NCI-H2029 (cell line): ENCODE measurements at places on chromosomes 11 and 22.
A peak's percentile ranks its signal among the peaks of the same experiment; 100 is the strongest.

DNA sequence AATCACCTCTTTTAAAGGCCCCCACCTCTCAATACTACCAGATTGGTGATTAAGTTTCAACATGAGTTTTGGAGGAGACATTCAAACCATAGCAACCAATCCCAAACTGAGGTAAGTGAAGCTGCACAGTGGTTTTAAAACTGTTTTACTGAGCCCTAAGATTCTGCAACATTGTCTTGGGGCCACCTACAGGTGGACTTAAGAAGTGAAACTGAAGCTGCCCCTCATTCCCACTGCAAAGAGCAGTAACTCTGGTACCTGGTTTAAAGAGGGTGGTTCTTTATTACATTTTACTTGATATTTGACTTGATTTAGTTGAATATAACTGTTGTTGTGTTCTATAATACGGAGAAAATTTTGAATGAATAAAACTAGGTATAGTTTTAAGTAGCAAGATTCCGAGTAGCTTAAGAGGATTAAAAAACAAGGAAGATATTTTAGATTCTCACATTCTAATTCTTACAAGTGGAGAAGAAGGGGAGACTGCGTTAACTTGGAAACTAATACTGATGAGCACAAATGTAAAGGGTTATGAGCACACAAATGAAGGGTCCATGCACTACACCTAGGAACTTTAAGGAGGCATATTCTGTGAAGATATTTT is 26.7 kb downstream of the SYT9 start:
- no peak for DNase-seq

DNA sequence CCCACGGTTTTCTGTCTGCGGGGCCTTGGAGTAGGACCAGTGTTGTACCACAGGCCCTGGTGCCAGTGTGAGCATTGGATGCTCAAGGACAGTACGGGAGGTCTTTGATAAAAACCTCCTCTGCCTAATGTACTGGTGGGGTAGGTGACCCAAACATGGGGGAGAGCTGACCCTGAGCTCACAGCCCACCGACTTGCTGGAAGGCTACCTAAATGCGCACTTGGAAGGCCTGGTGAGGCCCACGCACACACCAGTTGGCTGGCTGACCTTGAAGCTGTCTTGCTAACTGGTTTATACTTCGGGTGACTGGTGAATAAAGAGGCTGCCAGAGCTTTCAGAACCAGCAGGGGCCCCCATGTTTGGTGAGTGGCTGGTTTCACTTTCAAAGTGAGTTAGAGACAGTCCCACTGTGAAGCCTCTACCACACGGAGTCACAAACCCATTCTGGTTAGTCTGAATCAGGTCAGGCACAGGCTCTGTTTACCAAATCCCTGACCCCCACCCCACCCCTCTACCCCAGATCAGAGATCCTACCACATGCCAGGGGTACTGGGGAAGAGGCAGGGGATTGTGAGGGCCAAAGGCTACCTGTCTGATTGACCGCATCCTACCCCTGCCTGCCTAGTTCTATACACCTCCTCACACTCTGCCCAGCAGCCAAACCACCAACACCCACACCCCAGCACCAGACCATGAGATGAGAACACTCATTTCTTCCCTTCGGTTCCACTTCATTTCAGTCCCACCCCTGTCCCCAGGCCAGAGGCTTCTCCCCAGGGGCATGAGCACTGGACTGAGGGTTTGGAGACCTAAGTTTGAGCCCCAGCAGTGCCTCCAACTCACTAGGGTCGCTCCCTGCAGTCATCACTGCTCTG is 12.7 kb upstream of the IL2RB start:
- DNase-seq, result no peak

- DNase-seq, result no peak
These were observed 1.7 kb downstream of the YAP1 start for GRCh38 chr11:102111787-102112508.

GRCh38 chr22:38040953-38041759 is 16.0 kb upstream of the PICK1 start:
- no peak for DNase-seq

- no peak for DNase-seq
These were observed 28.6 kb downstream of the ARHGAP8 start for GRCh38 chr22:44780876-44781449.

- peak; percentile 64 for DNase-seq
These were observed 17.3 kb upstream of the SLC29A2 start for GRCh38 chr11:66388780-66389386.

DNA sequence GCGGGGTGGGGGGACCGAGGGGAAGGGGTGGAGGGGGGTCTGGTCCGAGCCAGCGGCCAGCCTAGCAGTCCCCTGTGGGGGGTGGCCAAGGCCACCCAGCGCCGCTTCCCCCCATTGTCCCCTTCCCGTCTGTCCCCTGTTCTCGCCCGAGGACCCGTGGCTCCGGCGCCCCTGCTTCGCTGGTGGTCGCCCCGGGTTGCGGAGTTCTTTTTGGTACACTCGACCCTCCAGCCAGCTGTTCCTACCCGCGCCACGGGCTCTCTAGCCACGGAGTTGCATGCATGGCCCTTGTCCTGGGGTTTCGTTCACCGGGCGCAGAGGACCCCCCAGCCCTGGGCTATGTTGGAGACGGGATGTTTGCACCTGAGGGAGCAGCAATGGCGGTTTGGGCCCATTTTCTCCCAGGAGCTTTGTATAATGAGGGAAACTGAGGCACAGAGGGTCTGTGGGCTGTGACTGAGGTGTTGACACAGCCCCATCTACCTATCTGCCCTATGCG is 489 bp downstream of the RNF214 start:
- DNase-seq, result no peak

GRCh38 chr22:37077802-37078448 is 26.4 kb downstream of the KCTD17 start:
- DNase-seq, result peak; percentile 28

DNA sequence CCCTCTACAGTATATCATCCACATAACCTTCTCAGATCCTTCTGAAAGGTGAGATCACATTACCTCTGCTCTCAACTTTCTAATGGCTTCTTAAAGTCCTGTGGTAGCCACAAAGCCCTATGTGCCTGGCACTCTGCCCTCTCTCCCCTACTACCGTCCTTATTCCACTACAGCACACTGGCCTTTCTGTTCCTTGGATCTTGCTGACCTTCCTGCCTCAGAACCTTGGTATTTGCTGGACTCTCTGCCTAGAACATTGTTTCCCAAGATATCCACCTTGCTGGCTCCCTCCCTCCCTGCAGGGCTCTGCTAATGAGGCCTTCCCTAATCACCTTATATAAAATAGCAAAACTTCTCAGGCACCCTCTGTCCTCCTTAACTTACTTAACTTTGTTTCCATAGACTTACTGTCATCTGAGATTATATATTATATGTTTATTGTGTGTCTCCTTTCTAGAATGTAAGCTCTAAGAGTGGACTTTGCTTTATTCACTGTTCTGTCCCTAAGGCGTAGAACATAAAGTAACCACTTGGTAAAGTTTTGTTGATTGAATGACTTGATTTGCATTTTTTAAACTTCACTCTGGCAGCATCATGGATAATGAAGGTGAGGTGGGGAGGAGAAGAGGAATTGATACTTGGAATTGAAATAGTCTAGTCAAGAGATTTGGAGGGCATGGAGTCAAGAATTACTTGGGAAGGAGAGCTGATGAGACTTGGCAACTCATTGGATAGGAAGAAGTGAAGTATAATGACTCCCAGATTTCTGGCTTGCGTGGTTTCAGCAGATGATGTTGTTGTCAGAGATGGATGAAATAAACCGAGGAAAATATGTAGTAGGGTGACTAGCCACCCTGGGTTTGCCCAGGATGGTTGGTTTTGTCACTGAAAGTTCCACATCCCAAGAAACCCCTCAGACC is 10.5 kb downstream of the POLD3 start:
- DNase-seq, result no peak

DNA sequence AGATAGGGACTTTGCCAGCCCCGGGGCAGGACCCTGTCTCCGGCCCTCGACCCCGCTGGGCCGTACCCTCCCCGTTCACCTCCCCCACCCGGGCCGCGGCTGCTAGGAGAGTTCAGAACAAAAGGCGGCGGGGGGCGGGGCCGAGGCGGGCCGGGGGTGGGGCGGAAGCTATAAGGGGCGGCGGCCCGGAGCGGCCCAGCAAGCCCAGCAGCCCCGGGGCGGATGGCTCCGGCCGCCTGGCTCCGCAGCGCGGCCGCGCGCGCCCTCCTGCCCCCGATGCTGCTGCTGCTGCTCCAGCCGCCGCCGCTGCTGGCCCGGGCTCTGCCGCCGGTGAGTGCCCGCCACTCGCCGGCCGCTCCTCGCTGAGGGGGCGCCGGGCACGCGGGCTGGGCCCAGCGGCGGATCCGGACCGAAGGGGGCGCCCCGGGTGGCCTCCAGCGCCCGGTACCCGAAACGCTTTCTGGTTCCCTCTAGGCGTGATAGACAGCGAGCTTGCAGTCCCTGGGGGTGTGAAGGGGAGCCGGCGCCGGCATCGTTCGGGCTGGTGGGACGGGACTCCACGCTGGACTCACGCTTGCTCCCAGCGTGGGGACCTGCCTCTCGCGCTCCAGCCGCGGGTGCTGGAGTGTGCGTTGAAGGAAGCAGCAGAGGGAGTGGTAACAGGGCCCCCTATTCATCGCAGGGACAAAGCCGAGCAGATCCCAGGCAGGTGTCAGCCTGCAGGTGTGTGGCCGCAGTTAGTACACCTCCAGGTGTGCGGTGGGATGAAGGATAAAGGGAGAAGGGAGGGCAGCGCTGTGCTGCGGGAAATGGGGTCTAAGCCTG is at the start of gene MMP11:
TSS of gene MMP11 (plus strand) at position 201 of the 825 bp plus-strand sequence. CDS start at position 223, 22 bp downstream.
- DNase-seq, result peak; percentile 27

- no peak for DNase-seq
These were observed 2.5 kb downstream of the EPS8L2 start for GRCh38 chr11:708511-708910.

GRCh38 chr22:22462813-22463567 is 45.6 kb downstream of the ZNF280B start:
- no peak for DNase-seq

GRCh38 chr11:60795291-60795690 is 10.2 kb downstream of the MS4A10 start:
- DNase-seq, result no peak

DNA sequence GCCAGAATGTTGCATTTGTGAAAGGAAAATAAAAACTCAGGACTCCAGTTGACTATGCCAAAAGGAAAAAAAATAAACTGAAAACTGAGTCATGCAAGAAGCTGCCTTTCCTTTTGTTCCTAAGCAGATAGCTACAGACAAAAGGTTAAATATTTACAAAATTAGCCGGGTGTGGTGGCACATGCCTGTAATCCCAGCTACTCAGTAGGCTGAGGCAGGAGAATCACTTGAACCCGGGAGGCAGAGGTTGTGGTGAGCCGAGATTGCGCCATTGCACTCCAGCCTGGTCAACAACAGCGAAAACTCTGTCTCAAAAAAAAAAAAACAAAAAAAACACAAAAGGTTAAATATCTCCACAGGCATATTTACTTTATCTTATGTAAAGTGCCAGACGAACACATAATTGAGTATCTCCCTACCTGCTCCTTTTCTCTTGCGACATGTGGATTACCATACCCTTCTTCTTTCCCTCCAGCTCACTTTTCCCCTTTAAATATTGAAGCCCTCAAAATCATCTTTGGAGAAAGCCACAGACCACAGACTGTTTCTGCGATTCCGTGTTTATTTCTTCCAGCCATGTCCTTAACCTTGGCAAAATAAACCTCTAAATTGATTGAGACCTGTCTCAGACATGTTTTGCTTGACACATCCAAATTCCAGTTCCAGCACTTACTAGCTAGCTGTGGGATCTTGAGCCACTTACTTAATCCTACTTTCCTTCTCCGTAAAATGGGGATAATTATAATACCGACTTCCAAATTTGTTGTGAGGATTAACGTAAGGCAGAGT is 2.3 kb upstream of the SMPD1 start:
- DNase-seq, result no peak

DNA sequence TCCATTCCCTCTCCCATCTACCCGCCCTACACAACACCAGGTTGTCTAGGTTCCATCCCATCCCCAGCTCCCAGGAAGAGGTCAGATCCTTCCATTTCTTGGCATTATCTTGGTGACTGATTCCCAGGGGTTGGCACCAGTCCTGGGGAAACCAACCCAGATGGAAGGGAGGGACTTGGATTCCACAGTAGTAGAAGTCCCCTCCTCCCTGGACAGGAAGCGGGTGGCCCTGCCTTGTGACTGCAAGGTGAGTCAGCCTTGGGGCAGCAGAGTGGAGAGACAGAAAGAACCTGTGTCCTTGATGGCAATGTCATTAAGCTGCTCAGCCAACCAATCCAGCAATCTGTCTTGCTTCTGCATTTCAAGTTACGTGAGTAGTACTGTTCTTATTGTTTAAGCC is 26.5 kb downstream of the SYT13 start:
- peak; percentile 34 for DNase-seq

- no peak for DNase-seq
These were observed 71.3 kb upstream of the GRIA4 start for GRCh38 chr11:105538588-105538987.

DNA sequence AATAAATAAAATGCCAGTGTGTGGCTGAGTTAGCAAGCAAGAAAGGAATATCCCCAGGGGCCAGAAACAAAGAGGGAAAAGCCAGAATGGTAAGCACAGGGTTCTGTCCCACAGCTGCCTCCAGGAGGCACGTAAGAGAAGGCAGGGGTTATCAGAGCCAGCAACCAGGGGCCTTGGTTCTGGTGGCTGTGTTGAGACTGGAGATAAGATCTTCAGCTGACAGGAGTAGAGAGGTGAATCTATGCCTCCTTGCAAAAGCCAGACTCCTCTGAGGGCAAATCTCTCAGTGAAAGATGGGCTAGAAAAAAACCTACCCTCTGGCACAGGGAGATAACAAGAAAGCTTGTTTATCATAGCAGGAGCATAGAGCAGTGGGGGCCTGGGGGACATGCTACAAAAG is 29.8 kb upstream of the NFAM1 start:
- no peak for DNase-seq

GRCh38 chr11:8691601-8692000 is 9.0 kb downstream of the RPL27A start:
- no peak for DNase-seq

- no peak for DNase-seq
These were observed 9.1 kb downstream of the TIMP3 start for GRCh38 chr22:32810555-32811133.

DNA sequence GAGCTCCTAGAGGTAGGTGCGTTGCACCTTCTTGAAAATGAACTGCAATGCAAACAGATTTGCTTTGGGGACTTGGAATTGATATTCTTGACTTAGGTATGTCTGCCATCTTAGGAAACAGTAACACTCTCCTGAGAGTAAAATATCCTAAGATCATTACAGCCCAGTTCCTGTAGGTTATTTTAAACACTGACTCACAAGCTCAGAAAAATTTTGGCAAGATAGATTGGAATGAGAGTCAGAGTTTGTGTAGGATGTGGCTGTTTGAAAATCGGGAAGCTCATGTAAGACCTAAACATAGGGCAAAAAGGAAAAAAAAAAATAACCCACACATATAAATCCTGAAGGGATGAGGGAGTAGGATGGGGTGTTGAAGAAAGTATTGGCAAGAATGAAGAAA is 377.0 kb upstream of the LRRC4C start:
- no peak for DNase-seq
